ENCODE measurements at places on chromosomes 4 and X.

- DNase-seq = no peak
Observed at GRCh38 chr4:169416997-169417396, 146.2 kb upstream of the SH3RF1 start.

DNA sequence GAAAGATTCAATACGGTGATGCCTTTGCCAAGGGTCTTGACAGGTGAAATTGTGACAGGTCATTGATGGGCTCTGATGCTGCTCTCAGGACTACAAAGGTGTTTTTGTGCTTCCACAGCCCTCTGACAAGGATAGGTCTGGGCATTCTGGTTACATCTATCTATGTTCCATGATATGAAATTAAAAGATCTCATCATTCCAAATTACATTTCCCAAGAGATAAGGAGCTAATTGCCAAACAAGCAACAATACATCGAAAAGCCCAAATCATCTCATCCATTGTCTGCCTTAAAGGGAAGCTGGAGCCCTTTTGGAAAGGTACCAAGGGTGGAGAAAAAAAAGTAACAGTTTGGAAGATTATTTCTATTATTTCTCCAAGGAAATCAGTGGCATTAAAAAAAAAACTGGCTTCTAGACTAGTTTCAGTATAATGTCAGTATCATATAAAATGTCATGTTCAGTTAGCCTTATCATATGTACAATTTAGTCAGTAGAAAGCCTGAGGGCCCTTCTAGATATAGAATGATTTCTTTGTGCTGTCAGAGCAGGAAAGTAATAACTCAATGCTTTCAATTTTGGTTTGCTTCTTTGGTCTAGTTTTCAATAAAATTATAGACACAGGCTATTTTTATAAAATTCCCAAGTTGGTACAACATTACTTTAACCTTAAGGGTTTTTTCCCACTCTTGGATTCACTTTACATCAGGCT lies 224.5 kb upstream of the GPRIN3 start:
- DNase-seq = no peak

GRCh38 chrX:72685810-72686456 lies 28.2 kb downstream of the PHKA1 start:
- no peak for DNase-seq

DNA sequence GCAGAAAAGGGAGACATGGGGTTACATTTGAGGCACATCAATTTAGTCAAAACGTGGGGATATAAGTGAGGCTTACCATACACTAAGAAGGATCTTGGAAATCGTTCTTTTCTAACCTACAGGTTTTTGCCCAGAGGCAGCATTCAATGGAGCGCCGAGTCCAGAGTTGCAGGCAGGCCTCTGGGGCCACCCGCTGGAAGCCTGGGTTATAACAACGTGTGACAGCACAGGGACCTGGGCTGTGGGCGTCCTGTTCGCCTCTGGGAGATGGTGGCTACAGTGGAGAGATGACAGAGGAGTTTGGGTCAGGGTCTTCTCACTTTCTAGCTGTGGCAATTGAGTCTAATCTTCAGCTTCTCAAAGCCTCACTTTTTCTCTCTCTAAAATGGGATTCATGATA lies 53.9 kb downstream of the ENPP6 start:
- no peak for DNase-seq

GRCh38 chrX:57083143-57083542 lies 38.2 kb downstream of the SPIN2B start:
- no peak for DNase-seq

DNA sequence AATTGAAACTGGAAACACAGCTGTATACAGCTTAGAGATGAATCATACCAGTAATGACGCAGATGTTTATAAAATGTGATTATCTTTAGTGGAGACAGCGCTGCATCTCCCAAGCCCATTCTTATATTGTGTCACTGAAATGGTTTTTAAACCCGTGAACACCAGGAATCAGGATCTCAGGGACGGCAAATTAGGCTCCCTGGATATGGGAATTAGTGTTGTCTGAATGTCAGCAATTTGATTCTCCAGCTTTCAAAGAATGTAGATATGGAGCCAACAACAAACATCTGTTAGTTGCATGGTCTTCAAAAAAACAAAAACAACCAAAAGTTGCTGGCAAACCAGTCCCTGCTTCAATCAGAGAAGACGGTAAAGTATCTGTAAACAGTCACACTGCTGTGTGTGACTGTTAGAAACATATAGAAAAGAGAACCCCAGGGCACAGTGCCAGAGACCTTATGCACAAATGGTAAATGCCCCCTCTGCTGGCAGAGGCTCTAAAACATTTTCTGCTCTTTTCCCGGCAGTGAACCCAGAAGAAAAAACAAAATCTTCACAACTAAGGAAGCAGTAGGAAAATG lies 351.9 kb upstream of the FTHL17 start:
- no peak for DNase-seq

DNA sequence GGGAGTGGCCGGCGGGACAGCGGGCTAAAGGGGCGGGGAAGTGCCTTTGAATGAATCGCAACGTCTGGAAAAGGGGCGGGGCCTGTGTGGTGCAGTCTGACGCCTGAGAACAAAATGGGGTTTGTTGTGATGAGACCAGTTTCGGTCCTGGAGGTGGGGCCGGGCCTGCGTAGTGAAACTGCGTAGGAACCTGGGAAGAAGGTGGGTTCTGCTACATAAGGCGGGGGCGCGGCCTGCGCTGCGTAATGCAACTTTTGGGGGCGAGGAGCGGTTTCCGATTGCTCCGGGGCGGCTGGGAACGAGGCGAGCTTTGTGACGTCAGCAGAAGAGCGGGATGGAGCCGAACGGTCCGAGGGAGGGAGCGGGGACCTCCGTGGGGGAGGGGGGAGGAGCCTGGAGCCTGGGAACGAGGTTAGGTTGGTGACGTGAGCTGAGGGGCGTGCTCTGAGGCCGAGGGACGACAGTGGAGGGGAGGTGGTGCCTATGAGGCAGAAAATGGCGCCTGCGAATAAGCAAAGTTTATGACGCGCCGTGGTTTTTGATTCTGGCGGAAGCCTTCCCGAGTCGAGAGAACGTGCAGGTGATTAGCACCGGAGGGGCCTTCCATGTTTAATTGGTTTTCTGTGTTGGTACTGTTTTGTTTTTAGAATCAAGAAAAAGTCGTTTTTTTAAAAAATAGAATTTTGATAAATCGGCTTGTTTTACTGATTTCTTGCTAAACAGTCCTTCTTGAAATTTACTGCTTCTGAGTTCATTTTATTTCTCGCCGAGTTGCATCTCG lies 714 bp downstream of the USP11 start:
- peak; percentile 94 for DNase-seq

DNA sequence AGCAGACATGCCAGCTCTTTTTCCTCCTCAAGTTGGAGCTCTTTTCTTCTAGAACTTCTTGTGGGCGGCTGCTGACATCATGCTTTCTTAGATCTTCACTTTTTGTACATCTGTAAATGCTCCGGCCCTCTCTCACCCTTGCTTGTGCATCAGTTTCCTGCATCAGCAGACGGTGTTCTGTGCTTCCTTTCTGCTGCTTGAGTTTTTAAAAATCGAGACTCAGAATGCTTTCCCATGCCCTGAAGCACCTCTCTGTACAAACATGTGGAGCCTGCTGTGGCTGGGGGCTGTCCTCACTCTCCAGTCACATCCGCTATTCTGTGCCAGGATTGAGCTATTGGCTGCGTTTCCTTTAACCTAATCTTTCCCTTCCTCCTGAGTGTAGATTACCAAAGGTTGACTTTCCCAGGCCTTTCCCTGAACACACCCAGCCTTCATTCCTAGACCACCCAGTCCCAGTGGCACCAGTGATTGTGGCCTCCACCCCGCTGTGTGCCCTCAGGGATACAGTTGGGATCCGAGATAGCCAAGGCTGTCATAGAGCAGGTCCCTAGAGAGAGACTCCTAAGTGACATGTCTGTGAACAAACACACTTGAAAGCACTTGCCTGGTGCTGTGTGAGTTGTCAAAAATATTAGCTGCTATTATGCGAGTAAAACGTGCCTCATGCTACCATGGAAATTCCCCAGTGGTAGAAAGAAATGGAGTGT lies 41.9 kb downstream of the TNIP2 start:
- no peak for DNase-seq

- DNase-seq = no peak
Observed at GRCh38 chrX:54865208-54865607, 55.4 kb upstream of the TRO start.

GRCh38 chr4:80948995-80949394 lies 81.5 kb upstream of the BMP3 start:
- no peak for DNase-seq

GRCh38 chr4:35358001-35358584 lies 886.2 kb downstream of the ARAP2 start:
- no peak for DNase-seq

DNA sequence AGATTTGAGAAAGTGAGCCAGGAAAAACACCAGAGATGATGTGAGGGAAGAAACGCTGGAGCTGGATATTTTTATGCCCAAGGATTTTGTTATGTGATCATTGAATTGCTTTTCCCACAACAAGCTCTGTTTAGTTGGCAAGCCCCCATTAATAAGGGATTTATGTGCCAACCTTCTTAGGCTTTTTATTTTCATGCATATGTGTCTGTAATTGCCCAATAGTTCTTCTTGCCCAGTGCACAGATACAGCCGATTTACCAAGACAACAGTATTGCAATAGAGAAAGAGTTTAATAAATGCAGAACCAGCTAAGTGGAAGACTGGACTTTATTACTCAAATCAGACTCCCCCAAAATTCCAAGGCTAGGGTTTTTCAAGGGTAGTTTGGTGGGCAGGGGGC lies 57.7 kb downstream of the TRIM2 start:
- no peak for DNase-seq

DNA sequence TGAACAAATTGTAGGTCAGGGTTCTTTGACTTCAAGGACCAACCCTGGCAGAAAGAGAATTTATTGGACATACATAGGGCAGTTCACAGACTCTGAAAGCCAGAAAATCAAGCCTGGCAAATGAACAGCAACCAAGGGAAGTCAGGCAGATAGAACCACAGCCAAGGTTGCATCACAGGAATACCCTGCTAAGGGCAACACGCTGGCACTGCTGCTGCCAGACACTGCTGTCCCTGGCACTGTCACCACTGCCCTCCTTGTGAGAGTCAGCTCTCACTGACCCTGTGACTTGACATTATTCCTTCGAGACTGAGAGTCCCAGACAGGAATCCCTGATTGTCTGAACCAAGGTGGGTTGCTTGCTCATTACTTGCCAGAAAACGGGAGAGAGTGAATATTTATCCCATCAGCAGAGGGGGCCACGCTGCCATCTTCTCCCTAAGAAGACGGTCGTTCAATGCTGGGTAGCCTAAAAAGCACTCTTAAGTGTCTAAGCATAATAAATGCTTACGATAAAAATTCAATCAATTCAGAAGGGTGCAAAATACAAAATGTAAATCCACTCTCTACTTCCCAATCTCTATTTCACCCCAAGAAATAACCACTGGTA lies 23.2 kb upstream of the PTTG2 start:
- no peak for DNase-seq

DNA sequence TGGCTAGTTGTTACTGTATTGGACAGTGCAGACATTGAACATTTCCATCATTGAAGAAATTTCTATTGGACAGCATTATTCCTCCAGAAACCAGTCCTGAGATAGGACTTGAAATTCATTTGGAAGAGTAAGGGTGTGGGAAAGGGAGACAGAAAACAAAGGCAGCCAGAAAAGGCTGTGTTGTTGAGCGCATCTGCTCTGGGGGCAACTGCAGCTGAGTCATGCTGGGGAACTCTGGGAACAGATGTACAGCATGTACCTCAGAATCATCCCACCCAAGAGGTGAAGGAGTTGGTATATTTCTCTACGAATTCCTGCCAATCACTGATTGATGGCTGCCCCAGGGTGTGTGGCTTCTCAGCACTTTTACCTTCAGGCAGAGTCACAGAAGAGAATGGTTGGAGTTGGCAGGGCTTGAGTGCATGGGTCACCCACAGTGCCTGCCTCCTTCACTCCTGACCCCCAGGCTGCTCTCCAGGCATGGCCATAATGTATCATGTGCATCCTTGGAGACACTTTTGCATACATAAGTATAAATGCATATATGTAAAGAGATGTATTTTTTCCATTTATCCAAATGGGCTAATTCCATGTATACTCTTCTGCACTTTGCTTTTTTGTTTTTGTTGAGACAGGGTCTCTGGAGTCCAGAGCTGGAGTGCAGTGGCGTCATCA lies 39.4 kb downstream of the GEMIN8 start:
- no peak for DNase-seq

DNA sequence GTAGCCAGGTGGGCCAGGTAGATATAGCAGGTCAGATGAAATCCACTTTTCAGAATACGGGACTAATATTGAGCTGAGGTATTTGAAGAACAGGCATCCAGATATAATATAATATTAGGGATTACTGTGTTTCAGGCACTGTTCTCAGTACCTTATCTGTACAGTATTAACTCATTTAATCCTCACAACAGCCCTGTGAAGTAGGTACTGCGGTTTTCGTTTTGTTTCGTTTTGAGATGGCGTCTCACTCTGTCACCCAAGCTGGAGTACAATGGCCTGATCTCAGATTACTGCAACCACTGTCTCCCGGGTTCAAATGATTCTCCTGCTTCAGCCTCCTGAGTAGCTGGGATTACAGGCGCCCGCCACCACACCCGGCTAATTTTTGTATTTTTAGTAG lies 129.6 kb downstream of the IL1RAPL2 start:
- no peak for DNase-seq

DNA sequence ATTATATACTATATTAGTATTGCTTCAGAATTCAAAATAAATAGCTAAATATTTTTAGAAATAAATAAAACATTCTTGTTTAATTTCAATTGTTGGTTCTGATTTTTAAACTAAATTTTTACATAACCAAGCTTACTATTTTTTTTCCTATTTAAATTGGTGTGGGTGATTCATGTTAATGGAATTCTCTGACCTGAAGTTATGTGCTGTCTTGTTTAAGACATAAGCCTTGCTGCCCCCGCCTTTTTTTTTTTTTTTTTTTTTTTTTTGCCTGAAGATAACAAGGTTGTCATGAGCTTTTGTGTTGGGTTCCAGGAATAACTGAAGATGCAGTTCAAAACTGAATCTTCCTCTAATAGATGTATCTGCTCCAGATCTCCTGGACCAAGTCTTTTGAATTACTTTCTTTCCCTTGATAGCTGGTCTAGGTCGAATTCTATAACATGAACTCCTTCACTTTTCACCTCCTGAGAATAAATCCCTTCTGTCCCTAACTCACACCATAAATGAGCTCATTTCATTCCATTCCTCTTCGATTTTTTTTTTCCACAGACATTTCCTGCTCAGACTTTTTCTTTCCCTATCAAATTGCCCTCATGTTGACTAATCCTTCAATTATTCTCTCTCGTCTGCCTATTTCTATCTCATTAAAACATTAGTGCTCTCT lies 261.5 kb upstream of the FTHL17 start:
- no peak for DNase-seq

DNA sequence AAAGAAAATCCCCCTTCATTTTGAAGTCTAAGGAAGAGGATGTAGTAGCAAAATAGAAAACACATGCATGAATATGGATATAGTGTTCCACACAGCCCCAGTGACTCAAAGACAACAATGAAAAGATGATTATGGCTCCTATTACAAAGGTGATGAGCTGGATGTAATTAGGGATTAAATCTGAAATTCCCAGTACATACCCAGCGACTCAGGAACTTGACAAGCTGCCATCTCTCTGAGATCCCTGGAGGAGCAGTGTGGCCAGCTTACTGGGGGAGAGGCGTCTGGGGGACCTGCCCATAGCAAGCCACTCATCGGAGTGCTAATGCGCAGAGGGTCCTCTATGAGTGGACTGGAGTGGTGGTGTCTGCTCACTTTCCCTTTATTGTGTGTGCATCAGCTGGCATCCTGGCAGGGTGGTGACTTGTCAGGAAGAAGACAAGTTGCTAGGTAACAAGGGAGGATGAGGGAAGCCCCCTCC lies 42.7 kb upstream of the MGST2 start:
- DNase-seq = no peak

- no peak for DNase-seq
Observed at GRCh38 chrX:136825771-136826170, 45.0 kb upstream of the ARHGEF6 start.
